ENCODE measurements at places on chromosomes 7 and 10. TPM values are rescaled to one million over a fixed set of nuclear protein-coding genes. Genes with fewer than 3 reads are reported as not detected.

Gene GOLGA7B
- 1.3 TPM for polyA plus RNA-seq

Gene POLR2J2
- 1.4 TPM for polyA plus RNA-seq

- DNase-seq = no peak
These were observed 85.1 kb downstream of the MGMT start for GRCh38 chr10:129552119-129552518.

DNA sequence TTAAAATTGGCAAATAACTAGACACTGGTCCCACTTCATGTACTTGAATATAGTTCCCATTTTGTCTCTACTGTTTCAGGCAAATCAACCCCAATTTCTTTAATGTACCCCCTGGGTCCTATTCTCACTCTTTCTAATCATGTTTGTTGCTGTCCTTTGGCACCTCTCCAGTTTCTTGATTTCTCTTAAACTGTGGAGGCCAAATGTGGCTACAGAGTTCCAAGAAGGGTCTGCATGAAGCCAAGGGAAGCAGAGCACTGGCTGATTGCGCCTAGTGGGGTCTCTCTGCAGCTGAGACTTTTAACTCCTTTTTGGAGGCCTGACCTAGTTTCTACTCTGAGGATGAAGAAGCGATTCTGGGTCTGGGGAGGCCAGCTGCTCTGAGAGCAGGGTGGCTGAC is 6.7 kb upstream of the ADAM12 start:
- no peak for DNase-seq

- no peak for DNase-seq
These were observed 130.8 kb downstream of the DNAJB6 start for GRCh38 chr7:157467496-157468212.

DNA sequence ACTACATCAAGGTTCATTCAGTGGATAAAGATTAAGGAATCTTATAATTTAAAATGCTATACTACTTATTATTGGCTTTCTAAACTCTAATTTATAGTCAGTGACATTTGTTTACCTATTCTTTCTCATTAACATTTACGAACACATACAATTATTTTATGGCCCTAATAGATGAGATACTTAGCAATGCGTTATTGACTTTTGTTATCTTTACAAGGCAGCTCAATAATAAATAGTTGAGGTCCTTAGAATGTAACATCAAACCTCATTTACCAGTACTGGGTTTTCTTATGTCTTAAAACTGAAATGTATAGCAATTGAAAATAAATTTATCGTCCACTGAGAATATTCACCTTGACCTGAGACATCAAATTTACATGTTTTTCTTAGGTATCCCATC is 89.0 kb downstream of the THSD7A start:
- DNase-seq = no peak

- no peak for DNase-seq
These were observed 8.3 kb upstream of the SMKR1 start for GRCh38 chr7:129494041-129494440.

- DNase-seq = no peak
These were observed 13.6 kb downstream of the SNX10 start for GRCh38 chr7:26305090-26305868.

DNA sequence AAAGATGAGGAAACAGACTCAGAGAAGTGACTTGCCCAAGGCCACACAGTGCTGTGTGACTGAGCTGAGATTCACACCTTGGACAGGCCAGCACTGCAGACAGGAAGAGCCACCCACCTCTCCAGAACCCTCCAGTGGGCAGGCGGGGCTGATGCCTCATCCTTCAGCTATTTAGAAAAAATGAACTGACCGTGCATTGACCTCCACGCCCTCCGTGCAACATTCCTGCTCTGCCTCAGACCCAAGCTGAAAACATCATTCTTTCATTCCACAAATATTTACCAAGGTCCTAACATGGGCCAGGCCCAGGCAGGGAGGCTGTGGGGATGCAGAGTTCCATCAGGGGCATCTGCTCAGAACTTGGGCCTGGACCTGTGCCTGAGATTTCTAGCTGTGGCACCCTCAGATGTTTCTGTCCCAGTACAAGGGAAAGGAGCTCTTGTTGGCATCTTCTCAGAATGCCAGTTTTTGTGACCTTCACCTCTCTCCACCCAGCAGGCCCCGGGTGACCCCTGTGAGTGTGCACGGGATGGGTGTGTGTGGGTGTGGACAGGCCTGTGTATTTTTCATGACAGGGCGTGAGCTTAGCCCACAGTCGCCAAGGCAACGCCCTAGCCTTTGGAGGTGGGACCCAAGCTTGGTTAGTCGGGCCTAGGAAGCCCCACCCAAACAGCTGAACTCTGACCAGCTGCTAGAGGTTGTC is 6.5 kb downstream of the VSIR start:
- DNase-seq = peak; percentile 41

DNA sequence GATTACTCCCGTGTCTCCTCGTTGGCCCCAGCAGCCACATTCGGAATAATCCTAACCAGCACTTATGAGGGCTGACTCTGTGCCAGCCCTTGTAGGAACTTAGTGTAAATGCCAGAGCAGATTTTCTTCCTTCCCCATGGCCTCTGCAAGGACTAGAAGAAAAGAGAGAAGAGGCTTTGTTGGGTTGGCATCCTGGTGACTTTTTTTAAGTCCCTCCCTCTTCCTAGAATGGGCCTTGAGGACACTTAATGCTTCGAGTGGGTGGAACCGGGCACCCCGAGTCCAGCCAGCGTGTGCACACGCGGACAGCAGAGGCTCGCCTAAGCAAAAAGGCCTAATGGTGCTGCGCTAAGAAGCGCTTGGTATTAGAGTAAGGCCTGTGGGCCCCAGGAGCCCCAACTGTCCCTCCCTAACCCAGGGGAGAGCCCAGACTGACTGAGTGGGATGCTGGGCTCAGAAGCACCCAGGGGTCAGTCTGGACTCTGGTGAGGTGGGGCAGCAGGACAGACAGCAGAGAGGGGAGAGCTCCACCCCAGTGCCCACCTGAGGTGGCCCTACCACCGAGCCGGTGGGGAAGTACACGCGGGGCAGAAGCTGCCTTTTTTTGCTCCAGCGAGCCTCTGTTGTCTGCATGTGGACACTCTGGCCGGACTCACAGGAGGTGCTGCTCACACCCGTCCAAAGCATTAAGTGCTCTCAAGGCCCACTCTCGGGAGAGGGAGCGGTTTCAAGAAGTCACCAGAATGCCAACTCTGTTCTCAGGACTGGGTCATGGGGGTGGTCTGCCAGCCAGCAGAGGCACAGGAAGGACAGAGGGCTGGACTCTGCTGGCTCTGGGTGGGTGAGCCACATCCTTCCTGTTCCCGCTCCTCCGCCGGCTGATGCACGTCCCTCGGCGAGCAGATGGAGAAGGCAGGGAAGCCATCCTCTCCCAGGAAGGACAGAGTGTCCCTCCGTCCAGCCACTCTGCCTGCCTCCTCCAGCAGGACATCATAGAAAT is 12.5 kb downstream of the ITPRIP start:
- no peak for DNase-seq

- no peak for DNase-seq
These were observed 486.8 kb upstream of the ANKRD30A start for GRCh38 chr10:36638462-36639155.

Measured in testis (tissue), 5 donors.